ENCODE measurements at places on chromosomes 7 and 10. TPM values are rescaled to one million over a fixed set of nuclear protein-coding genes. Genes with fewer than 3 reads are reported as not detected.

Gene IKZF1
- total RNA-seq, result not detected

Gene TAX1BP1
- 108 TPM for total RNA-seq

Gene PMPCB
- total RNA-seq, result 88.5 TPM

Gene HOXA10
- total RNA-seq, result 12.8 TPM

Gene GPR37
- total RNA-seq, result not detected

Gene CHST3
- 40.6 TPM for total RNA-seq

Gene SPDYE2
- not detected for total RNA-seq

Gene CYP2C8
- not detected for total RNA-seq

Gene C10orf143
- total RNA-seq, result 0.96 TPM

Gene CPA1
- total RNA-seq, result 0.23 TPM

Gene TRIM24
- total RNA-seq, result 14.1 TPM

DNA sequence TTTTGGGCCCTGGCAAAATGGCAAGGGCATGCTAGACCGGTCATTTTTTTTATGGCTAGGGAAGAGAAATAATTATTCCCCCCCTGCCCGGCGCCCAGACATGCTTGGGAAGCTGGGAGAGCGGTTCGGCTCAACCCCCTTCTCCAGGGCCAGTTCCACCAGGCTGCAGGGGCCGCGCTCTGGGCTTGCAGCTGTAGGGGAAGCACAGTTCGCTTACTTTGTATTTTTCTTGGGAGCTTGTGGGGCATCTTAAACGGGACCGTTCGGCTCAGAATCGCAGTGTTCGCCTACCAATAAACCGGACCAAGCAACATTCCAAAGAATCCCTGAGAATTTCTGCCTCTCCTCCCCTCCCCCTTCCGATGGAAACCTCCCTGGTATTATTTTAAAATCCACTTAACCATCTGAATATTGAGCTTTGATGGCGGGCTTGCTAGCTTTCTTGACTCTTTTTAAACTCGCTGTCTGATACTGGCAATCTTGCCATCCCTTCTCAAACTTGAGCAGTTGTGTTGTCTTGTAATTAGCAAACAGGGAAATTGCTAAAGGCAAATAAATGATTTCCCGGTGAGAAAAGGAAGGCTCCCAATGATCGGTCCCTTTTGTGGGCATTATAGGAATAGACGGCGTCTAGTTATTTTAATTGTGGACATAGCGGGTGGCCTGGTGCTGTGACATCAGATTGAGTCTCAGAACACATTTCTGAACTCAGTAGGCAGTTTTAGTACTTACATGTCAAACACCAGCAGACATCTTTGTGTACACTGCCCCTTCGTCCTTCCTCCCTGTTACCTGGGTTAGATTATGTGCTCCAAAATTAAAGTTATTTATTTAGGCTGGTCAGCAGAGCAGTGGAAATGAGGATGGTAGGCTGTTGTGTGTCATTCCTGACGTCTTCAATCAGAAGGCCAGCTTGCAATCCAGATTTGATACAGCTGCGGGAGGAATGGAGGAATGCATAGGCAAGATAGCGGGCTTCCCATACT lies 3.4 kb downstream of the TCF7L2 start:
- DNase-seq, result peak; percentile 46

- DNase-seq, result peak; percentile 46
Observed at GRCh38 chr7:81623251-81623855, 146.5 kb downstream of the HGF start.

GRCh38 chr7:29309041-29309854 lies 114.7 kb downstream of the CHN2 start:
- no peak for DNase-seq

DNA sequence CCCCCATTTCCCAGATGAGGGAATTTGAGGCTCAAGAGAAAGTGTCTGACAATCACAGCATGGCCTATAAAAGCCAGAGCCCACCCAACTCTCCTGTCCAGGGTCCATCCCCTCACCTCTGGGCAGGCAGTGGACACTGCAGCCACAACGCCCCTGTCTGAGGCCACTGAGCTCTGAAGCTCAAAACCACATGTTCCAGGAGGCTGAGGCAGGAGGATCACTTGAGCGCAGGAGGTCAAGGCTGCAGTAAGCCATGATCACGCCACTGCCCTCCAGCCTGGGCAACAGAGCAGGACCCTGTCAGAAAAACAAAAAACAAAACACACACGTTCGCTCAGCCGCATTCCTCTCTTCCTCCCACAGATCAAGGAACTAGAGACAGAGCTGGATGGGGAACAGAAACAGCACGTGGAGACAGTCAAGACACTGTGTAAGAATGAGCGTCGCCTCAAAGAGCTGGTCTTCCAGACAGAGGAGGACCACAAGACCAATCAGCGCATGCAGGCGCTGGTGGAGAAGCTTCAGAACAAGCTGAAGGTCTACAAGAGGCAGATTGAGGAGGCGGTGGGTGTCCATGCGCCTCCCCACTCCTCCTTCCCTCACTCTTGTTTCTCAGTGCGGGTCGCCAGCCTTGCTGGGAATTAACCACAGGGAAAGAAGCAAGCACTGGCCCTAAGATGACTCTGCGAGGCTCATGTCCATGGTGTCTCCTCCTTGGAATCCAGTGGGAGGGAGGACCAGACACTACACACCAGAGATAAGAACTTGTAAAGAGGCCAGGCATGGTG lies 20.0 kb upstream of the ARPC1A start:
- no peak for DNase-seq

- DNase-seq, result peak; percentile 97
Observed at GRCh38 chr7:32506266-32507054, 11.2 kb downstream of the AVL9 start.

GRCh38 chr10:15868006-15868405 lies 7.7 kb upstream of the MINDY3 start:
- no peak for DNase-seq

DNA sequence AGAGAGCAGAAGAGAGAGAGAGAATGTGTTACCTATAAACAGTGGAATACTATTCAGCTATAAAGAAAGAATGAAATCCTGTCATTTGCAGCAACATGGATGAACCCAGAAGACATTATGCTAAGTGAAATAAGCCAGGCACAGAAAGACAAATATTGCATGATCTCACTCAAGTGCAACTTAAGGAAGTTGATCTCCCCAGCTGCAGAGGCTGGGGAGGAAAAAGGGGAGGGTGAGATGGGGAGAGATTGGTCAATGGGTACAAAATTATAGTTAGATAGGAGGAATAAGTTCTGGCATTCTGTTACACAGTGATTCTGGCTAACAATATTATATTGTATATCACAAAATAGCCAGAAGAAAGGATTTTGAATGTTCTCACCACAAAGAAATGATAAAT lies 11.2 kb upstream of the JAZF1 start:
- DNase-seq, result no peak

GRCh38 chr7:54987772-54988171 lies 31.0 kb upstream of the EGFR start:
- DNase-seq, result no peak

- peak; percentile 94 for DNase-seq
Observed at GRCh38 chr7:105224884-105225651, 163.7 kb downstream of the SRPK2 start.

GRCh38 chr10:48697821-48698764 lies 13.4 kb downstream of the WDFY4 start:
- no peak for DNase-seq

DNA sequence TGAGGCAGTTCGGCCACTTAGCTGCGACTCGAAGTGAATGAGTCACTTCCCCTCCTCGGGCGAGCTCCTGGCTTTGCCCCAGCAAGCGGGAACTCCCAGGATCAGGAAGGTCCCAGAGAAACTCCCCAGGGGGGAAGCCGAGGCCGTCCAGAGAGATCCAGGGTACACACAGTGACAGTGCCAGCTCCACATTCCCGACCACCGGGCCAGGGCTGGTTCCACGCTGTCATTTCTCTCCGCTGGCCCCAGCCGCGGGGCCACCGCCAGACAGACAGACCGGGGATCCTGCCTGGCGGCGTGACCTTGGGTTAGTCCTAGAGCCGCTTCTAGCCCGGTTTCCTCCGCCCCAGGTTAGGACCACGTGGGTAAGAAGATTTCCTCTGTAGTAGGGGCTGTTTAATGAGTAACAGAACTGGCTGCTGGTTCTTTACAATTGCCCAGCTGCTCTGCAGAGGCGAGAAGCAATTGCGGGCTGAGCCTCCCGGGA lies 463 bp upstream of the UPP1 start:
- peak; percentile 98 for DNase-seq

GRCh38 chr10:127415901-127416581 lies 133.1 kb upstream of the NPS start:
- peak; percentile 44 for DNase-seq

DNA sequence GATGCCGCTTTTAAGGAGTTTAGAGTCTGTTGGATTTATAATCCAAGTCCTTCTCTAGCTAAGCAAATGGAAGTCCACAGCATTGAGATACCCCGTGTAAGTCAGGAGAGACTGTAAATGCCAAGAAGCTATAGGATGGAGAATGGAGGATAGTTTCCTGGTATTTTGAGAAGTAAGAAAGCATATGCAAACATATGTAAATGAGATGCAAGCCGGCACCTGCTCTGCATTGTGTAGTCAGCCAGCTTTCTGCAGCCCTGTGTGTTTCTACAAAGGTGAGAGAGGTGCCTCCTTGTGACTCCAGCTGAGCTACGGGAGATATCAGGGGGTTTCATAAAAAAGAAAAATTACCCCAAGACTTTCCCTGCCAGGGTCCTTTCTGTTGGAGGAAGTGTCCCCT lies 176.3 kb downstream of the RPS24 start:
- DNase-seq, result no peak

GRCh38 chr7:109336531-109336930 lies 766.9 kb downstream of the DNAJB9 start:
- no peak for DNase-seq
